ENCODE measurements at places on chromosomes 4 and X. TPM values are rescaled to one million over a fixed set of nuclear protein-coding genes. Genes with fewer than 3 reads are reported as not detected.

Gene SSX2B
- not detected for total RNA-seq

Gene CXCL9
- 0.19 TPM for total RNA-seq

Gene FGFR3
- total RNA-seq: 511 TPM

Gene PNMA5
- not detected for total RNA-seq

Gene TFE3
- total RNA-seq: 40.4 TPM

Gene NPFFR2
- not detected for total RNA-seq

Gene DMD
- 18.7 TPM for total RNA-seq

Gene ABLIM2
- 14.4 TPM for total RNA-seq

Gene TRO
- total RNA-seq: 1.0 TPM

Gene F11
- not detected for total RNA-seq

Gene PTCHD1
- 0.32 TPM for total RNA-seq

Gene POU4F2
- total RNA-seq: not detected

Gene GLRA2
- total RNA-seq: not detected

Gene FHIP1A
- total RNA-seq: 101 TPM

Gene MAP7D2
- total RNA-seq: 6.3 TPM

Gene MUC7
- total RNA-seq: 0.86 TPM

Gene VCX2
- total RNA-seq: not detected

Gene ARR3
- not detected for total RNA-seq

Gene GPR50
- not detected for total RNA-seq

Gene STATH
- not detected for total RNA-seq

Gene ANXA5
- total RNA-seq: 103 TPM

Gene FAM47A
- total RNA-seq: not detected

Gene TSPAN6
- total RNA-seq: 15.0 TPM

Gene ERCC6L
- 0.68 TPM for total RNA-seq

Gene PRR27
- not detected for total RNA-seq

Gene TCEANC
- 4.7 TPM for total RNA-seq

Gene CENPVL3
- total RNA-seq: not detected

Gene GLRA3
- total RNA-seq: not detected

Gene FANCB
- total RNA-seq: 1.0 TPM

Gene GPR82
- not detected for total RNA-seq

Gene CLIC2
- total RNA-seq: 7.1 TPM

Gene SSX7
- not detected for total RNA-seq

Gene BGN
- total RNA-seq: 108 TPM

Gene NAA11
- not detected for total RNA-seq

Gene USP9X
- total RNA-seq: 62.5 TPM

Gene ESX1
- not detected for total RNA-seq

Gene F8A2
- total RNA-seq: not detected

Gene ETNPPL
- not detected for total RNA-seq

Gene IGFBP7
- total RNA-seq: 85.3 TPM

Gene WAS
- total RNA-seq: 5.2 TPM

Gene HPSE
- total RNA-seq: 10.6 TPM

Gene UGT2A3
- total RNA-seq: not detected

Gene TMEM35A
- total RNA-seq: not detected

Gene MAGEC2
- not detected for total RNA-seq

Gene LNX1
- total RNA-seq: 47.2 TPM

Gene LIMCH1
- total RNA-seq: 28.7 TPM

Gene IQCM
- not detected for total RNA-seq

Gene ZCCHC12
- not detected for total RNA-seq

Gene SPANXA2
- total RNA-seq: not detected

Gene CCSER1
- 39.5 TPM for total RNA-seq

Gene GAGE2A
- total RNA-seq: not detected

Gene CDKL2
- total RNA-seq: 1.3 TPM

Gene COL25A1
- total RNA-seq: 0.30 TPM

Data from suprapubic skin (tissue), 4 donors.